ENCODE measurements at places on chromosomes 1 and 21.

DNA sequence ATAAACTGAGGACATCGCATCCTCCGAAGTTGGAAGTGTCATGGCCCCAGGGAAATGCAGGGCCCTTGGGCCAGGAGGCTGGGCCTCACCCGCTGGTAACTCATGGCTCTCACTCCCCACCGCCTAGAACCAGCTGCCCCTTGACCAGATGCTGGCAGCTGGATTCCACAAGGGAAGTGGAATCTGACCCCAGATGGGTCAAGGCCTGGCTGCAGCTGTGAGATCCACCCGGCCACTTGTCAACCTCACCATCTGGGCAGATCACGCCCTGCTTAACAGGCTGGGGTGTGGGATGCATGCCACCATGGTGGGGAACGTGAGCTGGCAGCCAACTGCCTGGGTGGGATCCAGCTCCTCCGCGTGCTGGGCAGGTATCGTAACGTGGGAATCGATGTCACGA, 25.5 kb downstream of the KCNAB2 start:
- DNase-seq: no peak

- no peak for DNase-seq
These were observed 26.1 kb upstream of the RGL1 start for GRCh38 chr1:183778568-183779433.

- no peak for DNase-seq
These were observed 7.5 kb upstream of the FNDC5 start for GRCh38 chr1:32878183-32878582.

GRCh38 chr1:3981261-3981660, 81.2 kb upstream of the C1orf174 start:
- DNase-seq: no peak

DNA sequence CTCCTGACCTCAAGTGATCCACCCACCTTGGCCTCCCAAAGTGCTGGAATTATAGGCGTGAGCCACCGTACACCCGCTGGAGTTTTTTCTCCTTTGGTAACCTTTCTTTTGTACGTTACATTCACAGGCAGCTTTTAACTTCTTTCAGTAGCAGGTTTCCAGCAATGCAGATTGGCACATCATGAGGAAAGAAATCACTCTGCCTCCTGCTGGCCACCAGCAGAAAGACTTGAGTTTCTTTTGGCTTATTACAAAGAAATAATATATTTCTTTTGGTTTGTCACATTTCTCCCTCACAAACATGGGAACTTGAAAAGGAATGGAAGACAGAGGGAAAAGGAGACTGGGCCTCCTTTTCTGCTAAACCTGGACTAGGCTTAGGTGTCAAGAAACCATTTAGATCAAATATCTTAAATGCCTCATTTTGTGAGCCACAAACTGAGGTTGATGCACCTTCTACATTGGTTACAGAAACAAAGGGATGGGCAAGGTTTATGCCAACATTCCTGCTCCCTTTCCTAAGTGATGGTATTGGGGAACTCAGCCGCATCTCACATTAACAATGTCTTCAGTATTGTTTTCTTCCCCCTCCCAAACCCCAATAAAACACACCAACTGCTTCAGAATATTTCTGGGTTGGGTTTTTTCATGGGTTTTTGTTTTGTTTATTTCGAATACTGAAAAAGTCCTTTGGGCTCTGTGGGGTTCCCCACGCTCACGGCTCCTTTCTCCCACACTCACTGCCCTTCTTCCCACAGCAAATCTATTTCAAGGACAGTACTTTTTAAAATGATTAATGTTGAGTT, 7.7 kb downstream of the ENSA start:
- DNase-seq: no peak

GRCh38 chr1:205812271-205812877, 624 bp downstream of the SLC41A1 start:
- DNase-seq: peak; percentile 81

- no peak for DNase-seq
These were observed 10.0 kb downstream of the LRRC53 start for GRCh38 chr1:74502432-74502831.

GRCh38 chr1:156468693-156469345, 31.8 kb downstream of the MEF2D start:
- DNase-seq: no peak

GRCh38 chr1:96425382-96426129, 296.0 kb upstream of the PTBP2 start:
- DNase-seq: no peak

DNA sequence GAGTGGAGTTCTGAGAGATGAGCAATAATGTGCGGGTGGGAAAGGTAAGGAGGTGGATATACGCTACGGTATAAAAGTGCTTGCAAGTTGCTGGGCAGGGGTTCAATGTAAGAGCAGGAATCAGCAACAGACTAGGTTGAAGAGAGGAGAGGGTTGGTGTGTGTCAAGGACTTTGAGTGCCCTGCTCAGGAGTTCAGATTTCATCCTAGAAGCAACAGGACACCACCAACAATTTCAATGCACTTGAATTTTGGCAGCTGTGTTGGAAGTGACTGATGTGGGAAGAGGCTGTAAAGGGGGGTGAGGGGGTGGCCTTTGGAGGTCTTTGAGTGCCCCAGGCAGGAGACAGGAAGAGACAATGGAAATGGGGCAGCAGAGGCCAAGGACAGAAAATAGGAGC, 57.3 kb downstream of the RHOU start:
- DNase-seq: no peak

- DNase-seq: no peak
These were observed 249.6 kb upstream of the BEND5 start for GRCh38 chr1:49026230-49026811.

DNA sequence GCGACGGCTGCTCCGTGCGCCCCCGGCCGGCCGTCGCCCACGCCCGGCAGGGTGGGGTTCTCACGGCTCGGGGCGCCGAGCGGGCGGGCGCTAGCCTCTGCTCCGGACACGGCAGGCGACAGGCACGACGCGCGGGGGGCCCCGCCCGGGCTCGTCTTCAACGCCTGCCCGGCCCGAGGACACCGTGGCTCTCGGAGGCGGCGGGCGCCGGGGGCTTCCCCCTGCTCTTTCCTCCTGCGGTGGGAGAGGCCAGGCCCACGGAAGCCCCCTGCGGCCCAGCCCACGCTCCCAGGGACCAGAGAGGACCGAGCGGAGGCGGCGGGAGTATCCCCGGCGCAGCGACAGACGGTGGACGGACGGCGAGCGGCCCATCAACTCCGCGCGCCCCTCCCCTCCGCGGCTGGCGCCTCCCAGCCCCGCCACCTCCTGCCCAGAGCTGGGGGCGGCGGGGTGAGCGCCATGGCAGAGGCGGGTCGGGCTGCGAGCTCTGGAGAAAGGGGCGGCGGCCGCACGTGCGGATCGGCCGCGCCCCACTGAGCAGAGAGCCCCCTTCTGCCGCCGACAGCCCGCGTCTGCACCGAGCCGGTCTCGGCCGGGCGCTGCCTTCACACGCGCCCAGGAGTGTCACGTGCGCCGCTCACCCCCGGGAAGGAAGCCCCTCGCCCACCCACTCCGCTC, at the start of the genes SHE and TDRD10:
SHE (minus strand) TSS at position 347 of the 678 bp plus-strand sequence. CDS start 386 bp downstream, outside the sequence.
TDRD10 (plus strand) TSS at position 154 of the 678 bp plus-strand sequence. CDS start 4,685 bp downstream, outside the sequence.
- peak; percentile 57 for DNase-seq

- no peak for DNase-seq
These were observed 68.5 kb upstream of the HSD17B7 start for GRCh38 chr1:162722036-162722435.

DNA sequence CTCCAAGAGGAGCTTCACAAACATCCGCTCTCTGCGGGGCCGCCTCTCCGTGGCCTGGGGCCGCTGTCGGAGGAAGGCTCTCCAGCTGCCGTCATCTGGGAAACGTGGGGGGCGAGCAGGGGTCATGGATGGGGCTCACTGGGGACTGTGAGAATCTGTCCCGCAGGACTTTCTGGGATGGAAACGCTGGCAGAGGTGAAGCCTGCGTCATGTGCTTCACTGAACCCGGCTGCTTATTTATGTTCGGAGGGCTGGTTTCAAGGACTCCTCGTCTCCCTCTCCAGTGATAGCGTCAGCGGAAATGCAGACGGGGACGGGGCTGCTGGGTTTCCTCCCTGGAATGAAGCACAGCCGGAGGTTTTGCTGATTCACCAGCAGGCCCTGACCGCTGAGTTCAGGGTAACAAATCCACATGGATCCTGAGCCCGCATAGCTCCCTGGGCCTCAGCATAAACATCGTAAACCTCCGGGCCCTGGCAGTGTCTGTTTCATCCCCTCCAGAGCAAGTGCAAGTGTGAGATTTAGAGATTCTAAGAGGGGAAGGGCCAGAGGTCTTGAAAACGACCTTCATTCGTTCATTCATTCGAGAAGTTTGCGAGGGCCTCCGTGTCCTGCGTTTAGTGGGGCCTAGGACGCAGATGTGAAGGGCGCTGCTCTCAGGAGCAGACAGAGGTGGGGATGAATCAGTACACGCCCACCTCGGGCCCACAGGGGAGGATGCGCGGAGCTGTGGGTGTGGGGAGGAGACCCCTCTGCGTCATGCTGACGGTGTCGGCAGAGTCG, 7.0 kb upstream of the POFUT2 start:
- peak; percentile 63 for DNase-seq
